ENCODE measurements at places on chromosomes 16 and 17. TPM values are rescaled to one million over a fixed set of nuclear protein-coding genes. Genes with fewer than 3 reads are reported as not detected.

DNA sequence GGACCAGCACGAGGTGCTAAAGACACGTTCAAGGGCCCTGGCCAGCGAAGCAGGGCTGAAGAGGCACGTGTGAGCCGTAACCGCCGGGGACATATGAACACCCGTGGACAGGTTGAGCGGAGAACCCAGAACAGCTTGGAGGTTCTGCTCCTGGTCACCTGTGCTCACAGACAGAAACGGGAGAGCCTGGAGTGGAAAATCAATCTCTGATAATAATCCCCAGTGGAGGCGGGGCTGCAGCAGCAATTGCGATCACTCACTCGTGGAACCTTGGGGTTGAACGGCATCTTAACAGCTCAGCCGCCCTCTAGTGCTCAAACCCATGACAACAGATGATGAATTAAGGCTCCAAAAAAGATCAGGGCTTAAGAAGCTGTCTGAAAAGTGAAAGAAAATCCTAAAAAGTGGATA, 25.6 kb downstream of the WIPI1 start:
- peak; percentile 35 for DNase-seq

DNA sequence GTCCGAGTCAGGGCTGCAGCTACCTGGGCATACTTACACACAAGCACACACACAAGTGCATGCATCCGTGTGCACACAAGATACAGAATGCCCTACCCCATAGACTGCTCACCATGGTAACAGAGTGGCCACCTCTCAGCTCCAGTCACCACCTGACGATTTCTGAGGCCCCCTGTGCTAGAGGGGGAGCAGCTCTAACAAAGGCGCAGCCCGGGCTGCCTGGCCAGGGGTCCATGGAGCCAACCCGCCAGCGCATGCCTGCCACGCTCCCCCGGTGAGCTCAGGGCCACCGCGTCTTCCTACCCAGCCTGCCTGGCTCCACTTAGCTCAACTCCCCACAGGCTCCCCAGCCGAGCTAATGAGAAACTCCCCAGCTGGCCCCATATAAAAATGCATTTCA, 75.5 kb downstream of the ZNF423 start:
- DNase-seq, result no peak

DNA sequence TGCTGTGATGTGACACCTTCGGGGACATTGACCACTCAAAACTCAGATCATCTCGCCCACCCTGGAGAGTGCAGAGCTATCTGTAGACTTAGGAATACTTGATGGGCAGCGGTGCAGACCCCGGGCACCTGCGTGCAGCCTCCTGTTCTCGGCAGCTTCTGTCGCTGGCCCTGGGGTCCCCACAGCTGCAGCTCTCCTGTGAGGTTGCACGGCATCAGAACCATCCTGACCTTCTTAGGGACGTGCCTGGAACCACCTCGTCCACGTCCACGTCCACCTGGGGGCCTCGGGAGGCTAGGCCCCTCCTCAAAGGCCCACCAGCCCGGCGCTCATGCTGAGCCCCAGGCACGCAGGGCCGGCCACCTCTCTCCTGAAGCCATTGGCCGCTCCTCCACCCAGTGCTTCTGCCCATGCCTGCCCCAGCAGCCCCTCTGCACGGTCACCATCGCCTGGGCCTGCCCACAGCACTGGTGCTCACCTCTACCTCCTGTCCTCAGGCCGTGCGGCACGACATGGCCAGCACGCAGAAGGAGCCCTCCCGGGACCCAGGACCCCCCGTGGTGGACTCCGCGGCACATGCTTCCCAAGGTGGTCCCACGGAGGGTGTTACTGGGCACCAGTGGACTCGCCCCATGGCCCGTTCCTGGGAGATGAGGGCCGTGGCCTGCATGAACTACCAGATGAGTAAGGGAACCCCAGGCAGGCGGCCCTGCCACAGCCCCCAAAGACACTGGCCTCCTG, 2.3 kb upstream of the WFIKKN1 start:
- no peak for DNase-seq

DNA sequence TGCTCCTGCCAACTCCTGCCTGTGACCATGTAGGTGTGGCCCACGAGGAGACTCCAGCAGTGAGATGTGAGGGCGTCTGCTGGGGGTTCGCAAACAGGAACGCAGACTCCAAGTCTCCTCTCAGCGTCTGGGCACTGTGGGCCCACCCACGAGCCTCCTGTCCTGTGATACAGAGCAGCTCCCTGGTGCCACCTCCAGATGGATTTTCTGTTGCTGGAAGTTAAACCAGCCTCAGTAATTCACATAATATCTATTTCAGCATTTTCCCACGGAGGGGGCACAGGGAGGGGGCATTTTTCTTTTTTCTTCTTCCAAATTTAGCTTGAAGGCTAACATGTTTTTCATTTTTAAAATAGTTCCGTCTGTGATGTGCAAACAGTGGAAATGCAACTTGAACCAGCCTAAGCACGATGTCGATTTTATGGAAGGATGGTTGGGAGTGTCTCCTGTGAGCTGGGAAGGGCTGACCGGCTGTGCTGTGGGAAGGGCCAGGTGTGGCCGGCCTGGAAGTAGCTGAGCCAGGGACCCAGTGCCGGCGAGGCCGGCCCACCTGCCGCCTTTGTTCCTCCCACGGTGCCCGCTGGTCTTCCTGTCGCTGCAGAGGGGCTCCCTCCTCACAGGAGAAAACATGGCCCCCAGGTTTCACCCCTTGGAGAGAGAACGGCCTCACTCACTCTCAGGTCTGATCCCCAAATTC, 3.9 kb upstream of the RAB40B start:
- DNase-seq, result peak; percentile 13

DNA sequence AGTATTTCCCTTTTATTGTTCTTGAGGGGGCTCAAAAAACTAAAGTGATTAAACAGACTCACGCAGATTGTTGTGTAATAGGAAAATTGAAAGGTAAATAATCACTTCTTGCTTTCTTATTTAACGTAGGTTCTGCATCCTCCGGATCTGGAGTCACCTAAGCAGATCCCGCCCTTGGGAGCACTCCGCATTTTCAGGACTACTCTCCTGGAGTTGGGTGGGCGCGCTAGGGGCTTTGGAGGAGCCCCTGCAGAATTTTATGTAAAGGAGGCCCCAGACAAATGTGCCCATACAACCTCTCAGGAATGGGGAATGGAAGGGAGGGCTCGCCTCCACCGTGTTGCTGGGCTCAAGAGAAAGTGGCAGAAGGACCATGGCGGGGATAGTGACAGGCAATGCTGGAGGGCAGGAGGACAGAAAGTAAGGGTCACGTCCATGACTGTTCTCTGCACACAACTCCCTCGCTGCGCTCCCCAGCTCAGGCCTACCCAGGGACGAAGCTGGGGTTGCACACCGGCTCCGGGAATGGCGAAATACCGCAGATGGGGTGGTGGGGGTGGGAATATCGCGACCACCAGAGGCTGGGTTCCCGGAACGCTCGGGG, 8.3 kb downstream of the MT2A start:
- no peak for DNase-seq

DNA sequence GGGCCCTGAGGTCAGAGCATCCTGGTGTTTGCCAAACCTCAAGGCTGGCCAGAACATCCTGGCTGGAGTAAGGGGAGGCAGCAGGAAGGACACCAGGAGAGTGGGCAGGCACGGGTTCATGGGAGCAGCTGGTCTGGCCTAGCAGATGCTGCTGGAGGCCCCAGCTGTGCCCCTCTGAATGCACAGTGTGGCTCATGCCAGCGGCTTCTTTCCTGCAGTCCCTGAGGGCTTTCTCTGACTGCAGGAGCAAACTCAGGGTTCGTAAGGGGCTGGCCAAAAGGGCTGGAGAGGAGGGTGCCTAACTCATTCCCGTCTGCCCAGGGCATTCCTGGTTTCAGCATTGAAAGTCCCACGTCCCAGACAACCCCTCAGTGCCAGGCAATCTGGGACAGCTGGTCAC, 78.7 kb downstream of the ZDHHC7 start:
- no peak for DNase-seq

DNA sequence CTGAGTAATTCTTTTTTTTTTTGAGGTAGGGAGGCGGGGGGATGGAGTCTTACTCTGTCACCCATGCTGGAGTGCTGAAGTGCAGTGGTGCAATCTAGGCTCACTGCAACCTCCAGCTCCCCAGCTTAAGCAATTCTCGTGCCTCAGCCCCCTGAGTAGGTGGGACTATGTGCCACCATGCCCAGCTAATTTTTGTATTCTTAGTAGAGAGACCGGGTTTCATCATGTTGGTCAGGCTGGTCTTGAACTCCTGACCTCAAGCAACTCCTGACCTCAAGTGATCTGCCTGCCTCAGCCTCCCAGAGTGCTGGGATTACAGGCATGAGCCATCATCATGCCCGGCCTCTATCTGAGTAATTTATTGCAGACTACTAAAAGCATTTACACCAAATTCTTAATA, 19.4 kb downstream of the KPNB1 start:
- no peak for DNase-seq

GRCh38 chr17:78159575-78160158, 8.7 kb upstream of the SYNGR2 start:
- DNase-seq, result peak; percentile 88

DNA sequence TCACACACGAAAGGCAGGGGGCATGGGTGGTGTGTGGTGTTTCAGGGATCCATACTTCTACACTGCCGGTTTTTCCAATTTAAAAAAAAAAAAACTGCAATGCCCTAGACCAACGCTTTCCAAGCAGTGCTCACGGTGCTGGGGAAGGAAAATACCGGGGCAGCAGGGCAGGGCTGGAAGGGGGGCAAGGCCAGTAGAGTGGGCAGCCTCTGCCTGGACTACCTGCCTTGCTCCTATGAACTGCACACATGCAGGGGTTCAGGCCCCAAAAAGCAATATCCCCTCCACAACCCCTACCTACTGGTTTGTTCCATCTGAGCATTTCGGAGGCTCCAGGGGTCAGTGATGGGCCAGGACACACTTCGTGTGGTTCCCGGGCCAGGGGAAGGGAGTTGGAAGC, 29.4 kb downstream of the RPH3AL start:
- DNase-seq, result no peak

DNA sequence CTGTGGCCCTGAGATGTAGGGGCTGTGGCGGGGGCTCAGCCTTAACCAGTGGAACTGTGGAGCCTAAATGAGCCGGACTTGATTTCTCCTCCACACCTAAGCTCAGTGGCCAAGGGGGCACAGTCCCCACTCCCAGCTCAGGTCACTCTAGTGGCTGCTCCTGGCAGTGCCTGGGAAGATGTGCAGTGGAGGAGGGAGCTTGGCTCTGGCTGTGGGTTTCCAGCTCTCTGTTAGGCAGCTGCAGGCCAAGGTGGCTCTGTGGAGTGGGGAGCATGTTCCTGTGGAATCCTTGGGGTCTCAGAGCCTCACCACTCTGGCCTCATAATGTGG, 76.3 kb downstream of the AMFR start:
- no peak for DNase-seq

- DNase-seq, result no peak
Measured at GRCh38 chr16:5326395-5326794, 228.8 kb upstream of the EEF2KMT start.

- peak; percentile 60 for DNase-seq
Measured at GRCh38 chr17:2337544-2338314, 428 bp downstream of the SGSM2 start.

GRCh38 chr16:35564148-35564547, 2104.7 kb downstream of the TP53TG3F start:
- DNase-seq, result no peak

- no peak for DNase-seq
Measured at GRCh38 chr17:17190188-17190587, 15.9 kb downstream of the PLD6 start.

GRCh38 chr16:23384878-23385277, 68.1 kb downstream of the COG7 start:
- DNase-seq, result no peak

The CSH2 gene
- not detected for total RNA-seq

The C17orf78 gene
- not detected for total RNA-seq

The C16orf86 gene
- 1.3 TPM for total RNA-seq

The HNF1B gene
- total RNA-seq, result not detected

The CDK12 gene
- 39.3 TPM for total RNA-seq

Measured in fibroblast of villous mesenchyme (primary cell).